Fibroblast of mammary gland (primary cell): ENCODE measurements at places on chromosomes 16 and 17.

- DNase-seq: no peak
Measured at GRCh38 chr16:78462288-78463208, 363.1 kb downstream of the WWOX start.

- DNase-seq: no peak
Measured at GRCh38 chr17:57721967-57722703, 23.0 kb downstream of the CCDC182 start.

DNA sequence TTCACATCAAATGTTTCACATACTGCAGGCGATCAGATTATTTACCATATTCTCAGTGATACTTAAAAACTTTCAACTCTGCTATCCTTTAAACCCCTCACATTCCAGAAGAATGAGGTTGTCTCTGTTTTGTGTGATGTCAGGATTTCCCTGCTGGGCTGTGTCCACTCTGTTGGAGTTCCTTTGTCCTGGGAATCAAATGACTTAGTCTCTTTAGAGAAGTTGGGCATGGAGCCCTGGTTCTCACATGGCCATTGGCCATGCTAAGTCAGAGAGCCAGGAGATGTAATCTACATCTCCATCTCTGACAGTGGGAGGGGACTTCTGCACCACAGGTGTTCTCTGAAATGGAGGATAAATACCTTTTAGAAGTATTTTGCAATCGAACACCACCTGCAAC is 205.1 kb upstream of the MAF start:
- no peak for DNase-seq

- peak; percentile 38 for DNase-seq
Measured at GRCh38 chr16:86044241-86044671, 145.3 kb downstream of the IRF8 start.

DNA sequence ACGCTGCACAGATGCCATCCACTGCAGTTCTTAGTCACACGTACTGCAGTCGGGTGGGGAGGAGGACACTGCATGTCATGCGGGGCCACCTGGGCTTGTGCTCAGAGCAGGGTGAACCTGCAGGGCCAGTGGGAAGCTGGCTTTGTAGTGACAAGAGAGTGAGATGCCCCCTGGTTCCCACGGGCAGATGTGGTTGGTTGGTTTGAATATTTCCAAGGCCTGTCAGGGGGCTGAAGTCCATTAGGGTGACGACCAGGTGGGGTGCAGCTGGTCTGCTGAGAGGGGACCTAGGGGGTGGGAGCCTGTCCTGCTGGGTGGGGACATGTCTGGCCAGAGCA is 14.3 kb downstream of the ZNF213 start:
- DNase-seq: no peak

DNA sequence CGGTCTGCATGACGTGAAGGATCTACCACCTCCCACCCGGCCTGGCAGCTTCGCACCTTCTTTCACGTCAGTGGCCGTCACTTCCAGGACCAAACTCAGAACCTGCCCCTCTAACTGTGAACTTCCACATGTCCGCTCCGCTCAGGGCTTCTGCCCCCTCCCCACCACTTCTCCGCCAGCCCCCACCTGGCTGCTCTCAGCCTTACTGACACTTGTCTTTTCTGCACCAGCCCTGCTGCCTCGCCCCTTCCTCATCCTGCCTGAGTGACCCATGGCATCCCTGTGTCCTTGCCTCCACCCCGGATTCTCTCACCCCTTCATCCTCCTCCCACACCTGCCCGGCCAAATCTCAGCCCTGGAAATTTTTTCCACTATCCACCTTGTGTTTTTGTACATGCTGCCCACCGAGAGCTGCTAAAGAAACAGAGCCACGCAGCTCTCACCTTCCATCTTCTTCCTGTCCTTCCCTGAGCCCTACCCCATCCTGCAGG is 14.2 kb downstream of the PIMREG start:
- DNase-seq: no peak

DNA sequence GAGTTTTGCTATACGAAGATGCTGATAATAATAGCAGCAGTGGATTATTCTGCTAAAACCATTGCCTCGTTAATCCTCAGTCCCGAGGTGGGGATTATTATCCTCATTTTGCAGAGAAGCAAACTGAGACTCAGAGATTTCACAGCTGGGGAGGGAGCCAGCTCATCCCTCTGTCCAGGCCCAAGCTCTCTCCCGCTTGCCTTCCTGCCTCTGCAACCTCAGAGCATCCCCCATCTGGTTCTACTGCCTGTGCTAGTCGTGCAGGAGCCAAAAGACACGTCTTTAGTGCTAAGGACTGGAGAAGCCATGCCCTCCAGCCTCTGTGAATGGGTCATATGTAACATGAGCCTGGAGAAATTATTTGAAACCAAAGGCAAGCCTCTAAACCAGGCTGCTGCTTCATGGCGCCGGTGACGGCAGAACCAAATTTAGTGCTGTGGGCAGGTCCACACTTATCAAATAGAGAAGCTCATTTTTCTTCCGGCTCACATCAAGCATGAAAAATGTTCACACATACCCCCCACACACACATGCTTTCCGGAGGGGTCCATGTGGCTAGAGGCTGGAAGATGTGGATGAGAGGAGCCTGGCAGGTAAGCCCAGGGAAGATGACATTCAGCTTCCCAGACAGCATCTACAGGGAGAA is 13.5 kb downstream of the MAPT start:
- DNase-seq: no peak

- no peak for DNase-seq
Measured at GRCh38 chr16:84933774-84934631, 77.3 kb downstream of the ZDHHC7 start.

DNA sequence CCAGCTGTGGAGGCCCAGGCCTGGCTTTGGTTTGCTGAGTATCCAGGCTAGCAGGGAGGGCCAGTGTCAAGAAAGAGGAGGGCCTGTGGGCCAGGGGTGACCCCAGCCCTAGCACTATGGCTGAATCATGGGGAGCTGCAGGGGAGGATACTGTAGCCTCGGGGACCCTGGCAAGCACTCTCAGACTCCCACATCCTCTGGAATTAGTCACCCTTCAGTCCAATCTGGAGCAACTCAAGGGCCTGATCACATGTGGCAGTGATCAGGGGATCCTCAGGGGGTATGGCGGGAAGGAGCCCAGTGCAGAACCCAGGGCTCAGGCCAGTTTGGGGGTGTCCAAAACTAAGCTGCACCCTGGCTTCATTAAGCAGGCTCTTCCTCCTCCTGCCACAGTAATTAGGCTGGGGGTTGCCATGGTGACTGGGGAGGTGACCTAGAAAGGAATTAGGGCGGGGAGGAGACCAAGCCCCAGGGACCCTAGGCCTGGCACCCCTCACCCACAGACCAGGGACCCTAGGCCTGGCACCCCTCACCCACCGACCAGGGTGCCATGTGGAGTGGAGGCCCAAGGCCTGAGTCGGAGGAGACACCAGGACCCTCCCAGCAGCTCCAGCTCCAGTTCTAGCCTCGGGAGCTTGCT is 5.8 kb downstream of the NLGN2 start:
- DNase-seq: peak; percentile 79

GRCh38 chr17:28384281-28385036 is 13.0 kb downstream of the SARM1 start:
- DNase-seq: no peak

DNA sequence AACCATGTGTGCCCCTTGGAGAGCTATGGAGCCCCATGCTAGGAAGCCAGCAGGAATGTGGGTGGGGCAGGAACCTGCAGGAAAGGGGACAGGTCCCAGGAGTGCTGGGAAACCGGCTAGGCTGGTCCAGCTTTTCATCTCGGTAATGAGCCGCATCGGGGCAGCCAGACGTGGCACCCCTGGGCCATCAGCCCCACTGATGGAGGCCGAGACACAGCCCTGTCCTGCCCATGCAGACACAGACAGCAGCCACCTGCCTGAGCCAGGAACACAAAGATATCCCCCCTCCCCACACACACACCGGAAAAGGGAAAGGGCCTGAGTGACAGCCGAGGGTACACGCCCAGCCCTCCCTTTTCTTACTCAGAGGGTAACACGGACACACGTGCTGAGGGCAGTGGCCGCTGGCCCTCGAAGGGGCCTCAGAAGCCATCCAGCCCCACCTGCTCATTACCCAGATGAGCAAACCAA is 18.1 kb downstream of the PPL start:
- no peak for DNase-seq

DNA sequence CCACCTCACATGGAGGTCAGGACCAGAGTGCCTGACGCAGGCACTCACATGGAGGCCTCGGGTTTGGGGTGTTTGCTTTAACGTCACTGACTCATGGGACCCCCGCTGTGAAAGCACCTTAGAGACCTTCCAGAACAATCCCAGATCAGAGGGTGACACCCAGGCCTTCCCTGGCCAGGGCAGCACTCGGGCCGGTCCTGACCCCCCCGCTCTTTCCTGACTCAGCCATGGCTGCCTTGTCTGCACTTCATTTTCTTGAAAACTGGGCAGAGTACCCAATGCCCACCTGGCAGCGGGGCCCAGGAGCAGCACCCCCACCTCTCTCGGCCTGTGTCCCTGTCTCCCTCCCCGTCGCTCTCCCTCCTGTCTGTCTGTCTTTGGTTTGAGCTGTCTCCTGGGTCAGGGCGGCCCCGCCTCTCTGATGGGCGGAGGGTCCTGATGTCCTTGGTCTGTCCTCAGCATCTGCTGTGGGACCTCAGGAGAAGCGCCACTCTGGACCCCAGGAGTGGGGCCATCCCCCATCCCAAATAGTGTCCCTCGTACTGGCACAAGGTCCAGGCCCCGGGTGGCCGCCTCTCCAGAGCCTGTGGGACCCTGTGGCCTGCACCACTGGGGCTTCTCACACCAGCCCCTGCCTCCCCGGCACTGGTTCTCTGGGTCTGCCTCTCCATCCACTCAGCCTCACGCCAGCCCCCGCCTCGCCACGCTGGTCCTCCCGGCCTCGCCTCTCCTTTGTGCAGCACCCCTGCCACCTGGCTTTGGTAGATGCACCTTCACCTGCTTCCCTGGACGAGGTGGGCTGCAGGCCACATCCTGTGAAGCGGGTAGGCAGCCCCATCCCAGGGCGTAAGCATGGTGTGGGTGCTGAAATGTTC is 55.9 kb upstream of the ZNF469 start:
- no peak for DNase-seq

DNA sequence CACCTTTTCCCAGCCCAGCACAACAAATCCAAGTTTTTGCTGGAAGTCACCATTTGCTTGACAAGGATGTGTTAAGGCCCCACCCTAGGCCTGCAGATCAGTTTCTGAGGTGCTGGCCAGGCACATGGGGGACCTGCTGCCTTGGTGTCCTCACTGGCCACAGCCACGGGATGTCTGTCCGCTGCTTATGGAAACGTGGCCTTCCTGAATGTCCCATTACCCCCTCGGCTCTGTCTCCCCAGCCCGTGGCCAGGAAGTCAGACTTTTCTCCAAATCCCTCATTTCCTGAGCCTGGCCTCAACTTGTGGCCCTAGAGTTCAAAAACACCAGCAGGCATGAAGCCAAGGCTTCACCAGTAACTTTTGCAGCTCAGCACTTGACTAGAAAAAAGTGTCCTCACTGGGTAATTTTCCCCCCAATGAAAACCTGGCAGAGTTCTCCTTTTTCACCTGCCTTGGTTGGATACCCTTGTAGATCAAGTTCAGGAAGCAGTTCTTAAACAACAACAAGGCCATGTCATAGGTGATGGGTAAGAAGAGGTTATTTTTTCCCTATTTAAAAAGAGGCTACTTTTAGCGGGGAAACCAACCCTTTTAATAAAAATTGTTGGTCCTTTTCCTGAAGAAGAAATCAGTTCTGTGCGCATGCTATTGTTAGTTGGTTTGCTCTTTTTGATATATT is 80.8 kb downstream of the SOCS1 start:
- no peak for DNase-seq

DNA sequence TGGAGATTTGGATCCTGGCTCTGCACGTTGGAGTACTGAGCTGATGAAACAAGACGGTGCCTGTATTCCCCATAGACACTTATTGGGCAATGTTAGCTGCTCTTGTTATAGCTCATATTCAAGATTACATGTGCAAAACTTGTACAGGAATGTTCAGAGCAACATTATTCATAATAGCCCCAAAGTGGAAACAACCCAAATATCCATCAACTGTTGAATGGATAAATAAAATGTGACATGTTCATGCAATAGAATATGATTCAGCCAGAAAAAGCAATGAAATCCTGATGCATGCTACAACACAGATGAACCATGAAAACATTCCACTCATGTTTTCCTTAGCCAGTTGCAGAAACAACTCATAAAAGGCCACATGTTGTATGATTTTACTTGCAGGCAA is 5.7 kb upstream of the SDR42E1 start:
- peak; percentile 75 for DNase-seq

DNA sequence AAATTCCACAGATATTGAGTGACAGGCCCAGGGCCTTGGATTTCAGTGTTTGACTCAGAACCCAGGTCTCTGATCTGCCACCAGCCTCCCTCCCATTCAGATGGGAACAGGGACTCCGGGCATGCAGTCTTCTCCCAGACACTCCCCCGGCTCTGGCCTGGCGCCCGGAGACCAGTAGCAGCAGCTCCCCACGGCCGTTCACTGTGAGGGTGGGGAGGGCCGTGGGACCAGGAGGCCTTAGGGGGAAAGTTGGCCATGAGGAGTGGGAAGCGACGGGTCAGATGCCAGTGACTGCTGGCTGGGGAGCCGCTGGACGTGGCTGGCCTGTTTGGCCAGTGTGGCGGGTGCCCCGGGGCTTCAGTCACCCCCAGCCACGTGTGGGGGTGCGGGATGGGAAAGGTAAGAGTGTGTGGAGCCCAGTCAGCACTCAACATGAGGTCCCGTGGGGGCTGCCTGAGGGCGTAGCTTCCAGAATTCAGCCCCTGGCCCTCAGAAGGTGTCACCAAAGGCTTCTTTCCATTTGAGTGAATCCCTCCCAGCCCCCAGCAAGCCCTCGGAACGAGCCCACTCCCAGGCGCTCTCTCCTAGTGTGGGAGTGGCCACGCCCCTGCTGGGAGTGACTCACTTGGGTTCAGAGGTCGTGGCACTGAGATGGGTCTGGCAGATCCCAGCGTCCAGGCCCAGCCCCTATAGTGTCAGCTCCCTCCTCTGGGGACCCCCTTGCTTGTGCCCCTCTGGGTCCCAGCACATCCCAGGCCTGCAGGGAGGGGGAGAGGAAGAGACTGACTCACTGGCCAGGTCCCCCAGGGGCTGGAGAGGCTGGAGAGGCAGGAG is 309.4 kb downstream of the SEC14L1 start:
- DNase-seq: peak; percentile 87

- no peak for DNase-seq
Measured at GRCh38 chr16:4612977-4613635, 1.6 kb downstream of the UBALD1 start.

DNA sequence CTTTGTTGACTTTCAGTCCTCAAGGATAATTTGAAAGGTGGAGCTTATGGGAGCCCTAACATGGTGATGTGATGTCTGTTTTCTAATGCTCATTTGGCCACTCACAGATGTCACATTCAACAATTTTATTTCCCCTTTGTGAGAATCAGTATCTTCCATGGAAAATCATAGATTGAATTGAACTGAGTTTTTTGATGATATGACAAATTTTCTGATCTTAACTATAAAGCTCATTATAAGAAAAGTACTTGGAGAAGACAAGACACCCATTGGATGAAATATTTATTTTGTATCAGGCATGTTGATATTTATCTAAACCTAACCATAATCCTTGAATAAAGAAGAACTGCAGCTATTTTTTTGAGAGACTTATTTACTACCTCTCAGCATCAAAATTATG is 824.6 kb upstream of the GOT2 start:
- DNase-seq: no peak

GRCh38 chr16:50393858-50394802 is 25.3 kb upstream of the BRD7 start:
- peak; percentile 6 for DNase-seq

GRCh38 chr17:77963441-77963840 is 4.9 kb downstream of the TNRC6C start:
- DNase-seq: peak; percentile 91

GRCh38 chr17:5286846-5287245 is 4.8 kb downstream of the RABEP1 start:
- no peak for DNase-seq
